Stimulated activated CD4-positive, alpha-beta T cell treated with anti-CD3 and anti-CD28 coated beads, Interleukin-15, amount 100 ng/mL, for 48 hours (primary cell): ENCODE measurements at places on chromosomes 2 and 18.

DNA sequence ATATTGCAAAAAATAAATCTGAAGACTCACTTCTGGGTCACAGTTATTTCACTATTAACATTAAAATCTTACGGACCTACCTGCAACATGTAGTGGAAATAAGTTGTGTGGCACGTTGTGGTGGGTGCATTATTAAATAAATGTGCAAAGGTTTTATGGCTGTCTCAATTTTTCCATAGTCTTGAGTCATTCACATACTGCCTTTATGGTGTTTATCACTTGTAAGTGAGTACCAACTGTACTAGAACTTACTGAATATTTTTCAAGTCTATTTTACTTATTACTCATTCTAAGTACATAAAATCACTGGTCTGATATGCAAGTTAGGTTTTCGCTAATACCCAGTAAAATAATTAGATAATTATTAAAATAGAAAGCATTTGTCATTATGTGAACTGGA, 47.6 kb upstream of the SLC30A6 start:
- no peak for DNase-seq

DNA sequence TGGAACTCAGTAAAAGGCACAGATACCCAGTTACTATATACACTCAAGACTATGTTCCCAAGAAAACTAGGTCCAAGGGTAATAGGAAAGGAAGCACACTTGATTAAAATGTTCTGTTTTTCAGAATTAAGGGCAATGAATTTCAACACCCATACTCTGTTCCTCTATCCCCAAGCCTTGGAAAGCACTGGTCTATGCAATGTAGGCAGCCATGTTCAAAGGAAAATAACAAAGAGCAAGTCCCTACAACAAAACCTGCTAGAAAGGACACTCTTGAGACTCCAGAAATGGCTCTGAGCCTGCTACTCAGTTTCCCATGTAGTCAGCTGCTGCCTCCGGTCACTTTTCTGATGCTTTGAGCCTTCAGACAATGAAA, 6.8 kb downstream of the CYB5A start:
- no peak for DNase-seq

DNA sequence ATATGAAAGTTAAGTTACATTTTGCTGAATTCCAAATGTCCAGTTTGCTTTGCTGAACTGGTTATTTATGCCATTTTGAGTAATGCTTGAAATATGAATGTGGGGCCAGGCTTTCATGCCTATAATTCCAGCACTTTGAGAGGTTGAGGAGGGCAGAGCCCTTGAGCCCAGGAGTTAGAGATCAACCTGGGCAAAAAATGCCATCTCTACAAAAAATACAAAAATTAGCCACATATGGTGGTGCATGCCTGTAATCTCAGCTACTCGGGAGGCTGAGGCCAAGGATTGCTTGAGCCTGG, 101.2 kb upstream of the ITGA6 start:
- DNase-seq = no peak

DNA sequence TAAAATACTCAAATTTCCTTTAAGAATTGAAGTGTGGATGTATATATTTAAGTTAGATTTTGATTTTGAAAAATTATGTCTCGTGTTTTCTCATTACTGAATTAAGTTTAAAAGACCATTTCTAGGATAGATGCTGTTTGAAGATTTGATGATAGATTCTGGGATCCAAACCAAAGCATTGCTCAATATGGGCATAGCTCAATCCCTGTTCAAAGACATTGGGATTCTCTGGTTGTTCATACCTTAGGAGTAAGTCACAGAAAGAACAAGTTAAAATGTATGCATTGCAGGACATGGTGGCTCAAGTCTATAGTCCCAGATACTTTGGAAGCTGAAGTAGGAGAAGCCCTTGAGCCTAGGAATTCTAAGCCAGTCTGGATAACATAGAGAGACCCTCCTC, 622.3 kb downstream of the ADCYAP1 start:
- DNase-seq = no peak

- no peak for DNase-seq
Observed at GRCh38 chr2:229446350-229446749, 175.3 kb upstream of the PID1 start.

- peak; percentile 58 for DNase-seq
Observed at GRCh38 chr2:136378712-136379595, 261.0 kb upstream of the CXCR4 start.

DNA sequence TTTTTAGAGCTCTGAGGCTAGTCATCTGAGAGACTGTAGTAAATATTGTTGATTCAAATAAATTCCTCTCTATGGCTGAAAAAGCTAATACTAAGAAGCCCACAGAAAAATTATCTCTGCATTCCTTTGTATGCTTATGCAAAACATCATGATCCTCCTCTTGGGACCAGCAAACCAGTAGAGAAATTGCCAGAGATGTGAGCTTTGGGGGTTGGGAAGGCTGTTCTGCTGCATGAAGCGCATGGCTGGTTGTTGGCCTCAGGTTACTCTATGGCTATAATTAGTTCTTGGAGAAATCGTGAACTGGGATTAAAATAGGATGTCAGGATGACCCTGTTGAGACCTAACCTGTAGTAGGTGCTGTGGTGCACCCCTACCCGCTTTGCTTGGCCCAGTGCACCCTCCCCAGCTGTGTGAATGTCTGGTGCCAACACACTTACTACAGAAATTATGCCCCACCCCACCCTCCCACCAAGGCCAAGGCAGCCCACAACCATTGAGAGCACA, 35.5 kb upstream of the C1D start:
- no peak for DNase-seq

DNA sequence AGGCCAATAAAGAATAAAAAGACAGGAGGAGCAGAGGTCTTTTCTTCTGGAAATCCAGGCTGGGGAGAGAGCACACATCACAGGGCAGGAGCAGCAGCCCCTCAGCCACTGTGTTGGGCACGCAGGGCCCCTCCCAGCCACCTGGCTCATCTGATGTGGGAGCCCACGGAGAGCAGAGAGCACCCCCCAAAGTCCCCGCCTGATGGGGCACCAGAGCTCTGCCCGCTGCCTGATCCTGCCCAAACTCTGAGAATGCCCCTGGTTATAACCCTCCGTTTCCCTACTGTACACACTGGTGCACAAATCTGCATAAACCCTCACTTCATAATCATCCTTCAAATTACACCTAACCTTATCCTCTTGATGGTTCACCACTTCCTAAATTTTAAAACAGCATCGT, 111.3 kb downstream of the HDAC4 start:
- DNase-seq = no peak

- no peak for DNase-seq
Observed at GRCh38 chr2:111138839-111139238, 18.1 kb downstream of the BCL2L11 start.

DNA sequence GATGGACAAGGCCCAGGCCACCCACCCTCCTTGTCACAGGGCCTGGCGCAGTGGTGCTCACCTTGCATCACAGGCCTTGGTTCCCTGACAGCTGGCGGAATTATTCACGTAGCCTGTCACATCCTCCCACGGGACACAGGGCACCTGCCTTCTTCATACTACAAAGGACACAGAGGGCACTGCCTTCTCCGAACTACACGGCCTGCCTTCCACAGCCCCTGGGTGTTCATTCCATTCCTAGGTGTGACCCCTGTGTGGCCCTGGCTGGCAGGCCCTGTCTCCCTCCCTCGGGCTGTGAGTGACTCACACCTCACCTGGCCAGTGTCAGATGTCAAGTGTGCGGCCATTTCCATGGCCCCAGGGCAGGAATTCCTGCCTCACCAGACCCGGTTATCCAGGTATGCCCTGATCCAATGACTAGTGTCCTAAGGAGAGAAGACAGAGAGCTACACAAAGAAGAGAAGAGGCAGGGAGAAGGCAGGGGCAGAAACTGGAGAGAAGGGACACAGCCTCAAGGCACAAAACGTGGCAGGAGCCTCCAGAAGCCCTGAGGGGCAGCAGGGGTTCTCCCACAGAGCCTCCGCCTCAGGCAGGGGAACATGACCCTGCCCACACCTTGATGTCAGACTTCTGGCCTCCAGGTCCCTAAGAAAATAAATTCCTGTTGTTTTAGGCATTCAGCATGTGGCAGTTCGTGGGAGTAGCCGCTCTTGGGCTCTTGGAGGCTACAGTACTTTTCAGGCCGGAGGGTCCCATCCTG, 43.4 kb downstream of the MBP start:
- no peak for DNase-seq

DNA sequence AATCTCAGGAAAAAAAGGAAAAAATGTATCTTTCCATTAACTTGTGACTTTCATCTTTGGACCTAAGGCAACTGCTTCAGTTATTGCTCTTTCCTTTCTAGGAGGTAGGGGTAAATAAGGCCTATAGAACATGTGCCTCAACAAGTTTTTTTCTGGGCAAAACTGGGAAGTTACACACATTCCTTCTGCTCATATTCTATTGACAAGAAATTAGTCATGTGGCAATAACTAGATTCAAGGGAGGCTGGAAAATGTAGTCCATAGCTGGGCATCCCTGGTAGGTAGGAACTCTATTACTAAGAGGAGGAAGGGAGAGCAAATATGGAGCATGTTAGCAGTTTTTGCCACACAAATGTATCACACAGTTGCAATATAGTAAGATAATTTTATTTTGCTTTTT, 37.7 kb upstream of the NEMP2 start:
- DNase-seq = no peak

- DNase-seq = peak; percentile 44
Observed at GRCh38 chr18:45874491-45875184, 49.2 kb downstream of the SIGLEC15 start.

DNA sequence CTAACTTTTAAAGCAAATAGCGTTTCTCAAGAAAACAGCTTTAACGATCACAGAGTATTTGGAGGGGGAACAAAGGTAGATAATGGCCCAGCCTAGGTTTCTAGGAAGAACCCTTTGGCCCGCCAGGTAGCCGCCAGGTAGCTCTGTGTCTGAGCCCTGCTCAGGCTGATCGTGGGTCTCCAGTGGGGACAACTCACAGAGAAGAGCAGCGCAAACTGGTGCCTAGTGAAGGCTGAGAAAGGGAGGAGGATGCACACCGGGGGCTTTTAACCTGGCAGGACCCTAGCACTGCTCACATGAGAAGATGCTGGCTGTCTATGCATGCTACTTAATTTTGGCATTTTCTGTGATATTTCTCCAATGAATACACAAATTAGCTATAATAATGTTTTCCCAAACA, 5.8 kb downstream of the NGEF start:
- DNase-seq = no peak

GRCh38 chr2:221969087-221969829, 329.5 kb downstream of the PAX3 start:
- no peak for DNase-seq
